ENCODE measurements at places on chromosomes 16 and 17.

DNA sequence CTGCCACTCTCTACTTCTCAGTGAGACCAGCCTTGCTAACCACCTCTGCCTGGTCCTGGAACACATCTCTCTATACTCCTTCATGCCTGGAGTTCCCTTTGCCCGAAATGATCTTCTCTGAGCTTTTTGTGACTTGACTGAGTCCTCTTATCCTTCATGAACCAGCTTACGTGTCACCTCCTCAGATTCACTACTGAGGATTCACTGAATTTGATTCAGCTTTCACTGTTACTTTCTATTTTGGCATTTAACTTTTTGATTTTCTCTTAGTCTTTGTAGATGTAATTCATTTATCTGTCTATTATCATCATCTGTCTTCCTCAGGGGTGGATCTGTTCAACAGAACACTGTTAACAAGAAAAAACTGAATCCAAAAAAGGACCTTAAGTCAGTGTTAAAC, 95.6 kb downstream of the RPGRIP1L start:
- no peak for DNase-seq

- no peak for DNase-seq
These were observed 29.7 kb downstream of the TBX21 start for GRCh38 chr17:47762728-47763127.

DNA sequence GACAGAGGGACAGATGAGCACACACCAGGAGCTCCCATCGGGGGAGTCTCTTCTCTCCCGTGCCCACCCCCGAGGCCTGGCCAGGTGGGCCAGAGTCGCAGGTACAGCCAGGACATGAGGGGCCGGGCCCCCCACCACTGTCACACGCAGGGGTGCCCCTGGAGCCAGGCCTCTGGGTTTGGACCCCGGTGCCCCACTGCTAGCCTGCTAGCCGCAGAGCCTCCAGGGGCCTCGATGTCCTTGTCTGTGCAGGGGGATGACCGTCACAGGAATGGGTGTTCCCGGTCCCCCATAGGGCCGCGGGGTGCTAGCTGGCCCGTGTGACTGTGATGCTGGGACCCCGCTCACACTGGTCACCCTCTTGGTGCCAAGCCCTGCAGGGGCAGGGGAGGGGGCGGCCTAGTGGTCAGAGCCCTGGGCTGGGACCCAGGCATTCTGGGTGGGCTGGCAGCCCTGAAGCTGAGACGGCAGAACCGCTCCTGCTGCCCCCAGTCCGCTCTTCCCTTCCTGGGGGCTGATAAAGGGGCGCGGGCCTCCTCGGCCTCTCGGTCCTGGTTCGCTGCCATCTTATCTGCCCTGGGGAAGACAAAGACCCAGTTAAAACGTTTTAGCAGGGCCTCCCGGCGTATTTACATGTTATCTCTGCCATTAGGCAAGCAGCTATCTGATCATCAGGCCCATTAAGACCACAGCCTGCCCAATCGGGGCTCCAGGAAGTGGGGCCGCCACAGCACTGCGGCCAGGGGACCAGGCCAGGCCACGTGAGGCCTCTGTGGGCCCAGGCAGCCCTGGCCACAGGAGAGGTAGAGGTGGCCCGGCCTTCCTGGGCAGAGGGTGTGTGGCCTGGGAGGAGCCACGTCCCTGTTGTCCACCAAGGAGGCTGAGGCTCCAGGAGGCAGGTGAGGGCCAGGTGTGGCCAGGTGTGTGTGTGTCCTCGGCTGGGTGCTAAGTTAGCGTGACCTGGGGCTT, 57.2 kb upstream of the ZC3H18 start:
- no peak for DNase-seq

DNA sequence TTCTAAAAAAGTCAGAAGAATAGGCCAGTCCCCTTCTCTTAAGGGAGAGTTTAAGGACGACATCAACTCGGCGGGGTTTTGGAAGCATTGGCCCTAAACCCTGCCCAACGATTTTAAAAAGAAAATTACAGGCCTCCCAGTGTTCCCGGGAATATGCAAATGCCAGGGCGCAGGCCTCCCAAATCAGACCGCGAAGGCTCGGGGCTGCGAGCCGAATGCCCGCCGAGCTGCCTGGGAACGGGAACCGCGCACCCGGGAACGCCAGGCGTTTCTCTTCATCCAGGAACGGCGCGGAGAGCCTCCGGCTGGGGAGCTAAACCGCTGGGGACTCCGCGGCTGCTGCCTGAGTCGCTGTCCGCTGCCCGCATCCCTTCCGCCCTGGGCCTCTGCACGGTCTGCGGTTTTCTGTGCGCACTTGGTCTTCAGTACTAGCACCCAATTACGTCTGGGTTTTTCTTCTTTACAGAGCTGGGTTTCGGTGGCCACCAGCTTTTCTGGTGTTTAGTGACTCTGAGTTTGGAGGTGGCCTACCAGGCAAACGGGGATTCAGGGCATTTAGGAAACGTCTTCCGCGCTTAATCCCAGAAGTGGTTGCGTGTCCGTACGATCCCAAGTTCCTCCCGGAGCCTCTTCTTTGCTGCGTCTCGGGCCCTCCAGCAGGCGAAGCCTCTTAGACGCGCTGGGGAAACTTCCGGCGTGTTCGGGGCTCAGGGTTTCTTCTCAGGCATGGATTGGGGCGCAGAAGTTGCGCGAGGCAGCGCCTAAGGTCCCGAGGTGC, 5.7 kb downstream of the IRX5 start:
- no peak for DNase-seq

DNA sequence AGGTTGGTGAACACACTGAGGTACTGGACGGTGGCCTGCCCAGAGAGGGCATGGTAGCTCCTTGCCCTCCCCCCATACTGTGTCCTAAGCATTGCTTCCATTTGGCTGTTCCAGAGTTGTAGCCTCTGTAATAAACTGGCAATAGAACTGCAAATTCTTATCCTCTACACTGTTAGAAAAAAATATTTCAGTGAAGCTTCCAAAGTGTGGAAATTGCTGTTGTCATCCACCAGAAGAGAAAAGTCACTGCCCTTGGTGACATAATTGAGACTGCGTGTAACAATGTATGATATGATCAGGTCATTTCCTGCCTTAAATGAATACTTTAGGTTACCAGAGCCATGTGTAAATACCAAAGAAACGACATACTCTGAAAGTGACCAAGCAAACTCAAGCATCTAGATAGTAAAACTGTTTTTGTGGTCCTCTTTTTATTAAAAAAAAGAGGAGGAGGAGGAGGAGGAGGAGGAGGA, 65.9 kb downstream of the CEP95 start:
- no peak for DNase-seq

- no peak for DNase-seq
These were observed 591 bp downstream of the NPW start for GRCh38 chr16:2019921-2020831.

GRCh38 chr16:49075709-49076108, 205.9 kb downstream of the CBLN1 start:
- no peak for DNase-seq

GRCh38 chr16:29745853-29746345, at the start of gene C16orf54:
C16orf54 (minus strand) TSS chr16:29745990; CDS start chr16:29744951, 1,039 bp downstream.
- no peak for DNase-seq

DNA sequence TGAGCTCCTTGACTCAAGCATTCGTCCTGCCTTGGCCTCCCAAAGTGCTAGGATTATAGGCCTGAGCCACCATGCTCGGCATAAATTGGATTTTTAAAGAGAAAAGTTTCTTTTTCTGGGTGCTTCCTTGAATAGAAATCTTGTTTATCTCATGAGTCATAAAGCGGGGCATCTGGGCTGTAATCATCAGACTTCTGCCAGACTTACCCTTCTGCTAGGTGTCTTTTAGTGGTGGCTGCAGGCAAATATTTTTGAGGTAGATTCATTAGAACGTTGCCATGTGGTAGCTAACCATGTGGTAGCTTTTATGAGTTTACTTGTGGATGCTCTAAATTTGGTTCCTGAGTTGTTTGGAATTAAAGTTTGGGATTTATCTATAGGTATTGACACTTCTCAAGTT, 13.4 kb downstream of the PGS1 start:
- peak; percentile 65 for DNase-seq

GRCh38 chr17:29778956-29779811, 150.8 kb downstream of the SSH2 start:
- peak; percentile 45 for DNase-seq

- DNase-seq = no peak
These were observed 16.9 kb upstream of the KDM6B start for GRCh38 chr17:7816926-7817642.

- no peak for DNase-seq
These were observed 8.8 kb upstream of the GFAP start for GRCh38 chr17:44924107-44924544.

DNA sequence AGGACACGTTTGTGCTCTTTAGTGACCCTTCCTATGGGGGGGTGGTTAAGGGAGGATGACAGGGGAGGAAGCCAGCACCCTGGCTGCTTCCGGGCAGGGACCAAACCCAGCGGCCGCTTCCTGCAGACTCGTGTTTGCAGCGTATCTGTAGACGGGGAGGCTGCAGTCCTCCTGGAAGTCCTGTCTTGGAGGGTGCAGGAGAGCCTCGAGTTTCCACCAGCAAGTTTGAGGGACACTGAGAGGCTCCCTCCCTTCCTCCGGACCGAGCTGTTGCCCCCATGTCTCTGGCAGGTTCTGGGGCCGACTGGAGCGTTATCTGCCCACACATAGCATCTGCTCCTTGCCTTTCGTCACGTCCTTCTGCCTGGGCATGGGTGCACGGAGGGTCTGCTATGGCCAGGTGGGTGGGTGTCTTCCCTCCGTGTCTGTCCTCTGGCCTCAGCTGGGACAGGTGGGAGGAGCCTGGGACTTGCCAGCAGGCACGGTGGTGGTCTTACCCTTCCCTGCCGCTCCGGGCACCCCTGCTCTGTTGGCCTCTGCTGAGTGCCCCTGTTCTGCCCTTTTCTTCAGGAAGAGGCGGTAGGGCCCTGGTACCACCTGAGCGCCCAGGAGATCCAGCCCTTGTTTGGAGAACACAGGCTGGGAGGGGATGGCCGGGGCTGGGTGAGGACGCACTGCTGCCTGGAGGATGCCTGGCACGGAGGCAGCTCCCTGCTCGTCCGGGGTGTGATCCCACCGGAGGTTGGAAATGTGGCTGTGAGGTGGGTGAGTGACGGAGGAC, 8.8 kb downstream of the ENGASE start:
- DNase-seq = no peak

DNA sequence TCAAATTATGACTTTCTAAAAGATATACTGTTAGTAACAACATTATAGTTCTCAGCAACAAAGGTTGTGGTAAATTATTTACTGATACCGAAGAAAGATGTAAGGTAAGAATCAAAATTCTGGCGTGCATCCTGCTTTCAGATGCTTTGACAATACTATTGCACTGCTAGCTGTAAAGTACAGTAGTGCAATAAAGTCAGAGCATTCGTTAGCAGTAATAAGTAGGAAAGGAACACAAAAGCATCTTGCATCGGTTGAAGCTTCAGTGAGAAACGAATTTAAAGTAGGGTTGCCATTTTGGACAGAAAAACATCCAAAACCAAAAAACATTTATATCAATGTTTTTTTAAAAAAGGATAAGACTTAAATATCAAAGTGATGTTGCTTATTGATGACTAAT, 4.0 kb downstream of the SKA2 start:
- DNase-seq = no peak

GRCh38 chr17:43784628-43785101, 4.4 kb downstream of the CFAP97D1 start:
- DNase-seq = no peak

DNA sequence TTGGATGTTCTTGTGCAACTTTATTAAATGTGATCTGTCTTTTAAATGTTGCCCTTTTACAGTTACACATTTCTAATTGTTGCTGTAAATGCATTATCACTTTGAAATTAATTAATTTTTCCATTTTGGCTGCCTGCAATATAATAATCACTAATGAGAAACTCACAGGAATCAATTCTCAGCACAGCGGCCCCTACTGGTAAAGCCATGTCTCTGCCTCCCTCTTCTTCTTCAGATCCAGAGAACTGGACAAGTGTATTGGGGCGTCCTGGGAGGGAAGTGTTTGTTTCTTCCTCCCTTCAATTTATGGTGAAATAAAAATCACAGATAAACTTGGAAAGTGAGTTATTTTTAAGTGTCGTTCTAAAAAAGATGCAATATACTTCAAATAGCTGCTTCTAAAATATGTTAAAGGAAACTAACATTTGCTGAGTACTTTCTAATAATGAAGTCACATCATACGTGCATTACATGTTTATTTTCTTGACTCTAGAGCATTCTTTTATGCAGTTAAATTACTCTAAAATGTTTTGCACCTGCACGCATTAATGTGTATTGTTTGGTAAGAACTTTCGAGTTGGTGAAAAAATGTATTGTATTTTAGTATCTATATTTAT, 338.0 kb downstream of the WWOX start:
- no peak for DNase-seq

DNA sequence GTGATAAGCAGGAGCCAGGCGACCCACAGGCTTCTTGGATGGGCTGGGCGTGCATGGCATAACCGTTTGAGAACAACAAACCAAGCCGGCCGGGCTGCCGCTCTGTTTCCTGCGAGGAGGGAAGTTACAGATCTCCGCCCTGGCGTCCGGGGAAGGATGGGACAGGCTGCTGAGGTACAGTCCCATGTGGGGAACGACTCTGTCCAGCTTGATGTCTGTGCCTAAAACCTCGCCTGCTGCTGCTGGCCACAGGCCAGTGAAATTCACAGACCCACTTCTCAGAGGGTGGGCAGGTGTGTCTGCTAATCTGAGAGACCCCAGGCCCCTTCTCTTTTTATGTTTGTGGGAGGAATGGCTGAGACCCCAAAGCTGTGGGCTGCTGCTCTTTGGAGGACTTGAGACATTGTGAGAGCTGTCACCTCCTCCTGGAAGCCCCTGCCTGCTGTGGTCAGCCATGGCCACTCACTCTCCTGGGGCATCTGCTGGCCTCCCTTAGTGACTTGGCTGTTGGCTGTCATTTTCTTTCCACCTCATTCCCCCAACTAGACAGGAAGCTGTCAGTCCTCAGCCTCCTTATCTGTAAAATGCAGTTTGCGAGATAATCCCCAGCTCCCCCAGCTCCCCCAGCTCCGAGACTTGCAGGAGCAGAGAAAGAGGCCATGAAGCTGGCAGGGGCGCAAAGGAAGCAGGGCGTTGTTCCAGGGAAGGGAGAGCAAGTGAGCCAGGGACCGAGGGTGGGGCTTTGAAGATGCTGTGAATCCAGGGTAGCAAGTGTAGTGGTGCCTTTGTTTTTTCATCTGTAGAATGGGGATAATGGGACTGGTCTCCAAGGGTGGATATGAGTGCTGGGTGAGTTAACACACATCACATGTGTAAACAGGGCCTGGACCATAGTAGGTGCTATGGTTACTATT, 51.0 kb downstream of the CMIP start:
- DNase-seq = no peak
